Activated CD8-positive, alpha-beta memory T cell treated with anti-CD3 and anti-CD28 coated beads, Interleukin-2, amount 10 ng/mL, durations not matched to agents 7 days and 5 days (primary cell): ENCODE measurements at places on chromosomes 2 and 18. TPM values are rescaled to one million over a fixed set of nuclear protein-coding genes. Genes with fewer than 3 reads are reported as not detected.

DNA sequence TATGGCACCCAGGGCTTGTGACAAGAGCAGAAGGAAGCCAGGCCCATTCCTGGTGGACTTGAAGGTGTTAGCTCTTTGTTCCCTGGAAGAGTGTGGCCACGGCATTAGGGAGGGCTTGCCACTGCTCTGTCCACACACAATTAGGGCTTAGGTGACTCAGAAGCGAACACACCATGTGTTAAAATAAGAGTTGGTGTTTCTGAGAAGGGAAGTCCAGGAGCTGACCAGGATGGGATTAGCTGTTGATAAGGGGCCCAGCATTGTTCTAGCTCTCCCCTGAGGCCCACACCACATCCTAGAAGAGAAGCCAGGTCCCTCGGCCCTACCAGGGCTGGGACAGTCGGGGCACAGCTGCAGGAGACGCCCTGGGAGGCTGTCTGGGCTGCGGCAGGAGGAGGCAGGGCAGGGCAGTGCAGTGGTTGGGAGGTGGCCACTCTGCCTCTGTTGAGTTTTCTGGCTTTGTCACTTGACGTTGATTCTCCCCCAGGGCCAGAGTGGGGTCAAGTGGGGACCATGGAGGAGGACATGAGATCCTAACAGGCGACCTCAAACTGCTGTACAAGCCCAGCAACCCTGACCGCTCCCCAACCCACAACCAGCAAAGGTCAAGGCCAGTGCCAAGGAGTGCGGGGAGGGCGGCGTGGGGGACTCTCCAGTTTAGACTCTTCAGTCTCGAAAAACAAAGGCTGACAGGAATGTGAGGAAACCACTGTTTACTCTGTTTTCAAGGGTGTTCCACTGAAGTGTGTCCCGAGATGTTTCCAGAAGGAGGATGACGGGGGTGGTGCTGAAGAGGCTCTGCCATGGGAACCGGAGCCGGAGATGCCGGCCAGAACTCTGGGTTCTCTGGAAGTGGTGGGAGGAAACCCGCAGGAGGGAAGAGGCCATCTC, 16.8 kb downstream of the GNLY start:
- H3K27ac ChIP-seq = no peak overlapping the region
- H3K4me3 ChIP-seq = no peak overlapping the region
- H3K4me1 ChIP-seq = peaks cover 53% of the 10 kb centered on the region
- H3K36me3 ChIP-seq = no peaks in the 10 kb centered on the region

DNA sequence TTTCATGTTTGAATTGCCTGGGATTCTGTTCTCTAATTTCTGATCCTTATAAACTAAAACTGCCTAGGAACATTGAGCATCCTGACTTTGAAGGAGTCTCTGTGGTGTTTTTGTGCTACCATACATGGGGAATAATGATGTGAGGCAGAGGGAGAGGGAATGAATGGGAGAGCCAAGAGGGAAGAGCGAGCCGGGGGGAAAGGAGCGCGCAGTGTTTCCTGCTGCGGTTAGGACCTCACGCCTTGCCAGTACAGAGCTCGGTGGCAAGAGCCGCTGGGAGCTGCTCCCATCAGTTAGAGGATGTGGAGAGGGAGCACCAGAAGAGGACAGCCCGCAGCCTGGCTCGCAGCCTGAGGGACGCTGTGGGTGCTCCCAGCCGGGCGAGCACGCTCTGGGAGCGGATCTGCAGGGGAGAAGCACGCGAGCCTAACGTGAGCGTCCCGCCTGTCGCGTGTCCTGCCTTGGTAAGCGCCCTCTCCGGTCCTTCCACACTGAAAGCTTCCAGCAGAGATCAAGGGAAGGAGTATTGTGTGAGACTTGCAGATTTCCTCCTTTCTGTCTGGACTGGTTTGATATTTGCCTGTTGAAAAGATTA, 114.7 kb downstream of the FAM210A start:
- peak overlapping the region; percentile 77 for H3K4me3 ChIP-seq
- H3K27ac ChIP-seq = peak overlapping the region; percentile 99
- peaks cover 7% of the 10 kb centered on the region for H3K36me3 ChIP-seq
- H3K27me3 ChIP-seq = no peaks in the 10 kb centered on the region

DNA sequence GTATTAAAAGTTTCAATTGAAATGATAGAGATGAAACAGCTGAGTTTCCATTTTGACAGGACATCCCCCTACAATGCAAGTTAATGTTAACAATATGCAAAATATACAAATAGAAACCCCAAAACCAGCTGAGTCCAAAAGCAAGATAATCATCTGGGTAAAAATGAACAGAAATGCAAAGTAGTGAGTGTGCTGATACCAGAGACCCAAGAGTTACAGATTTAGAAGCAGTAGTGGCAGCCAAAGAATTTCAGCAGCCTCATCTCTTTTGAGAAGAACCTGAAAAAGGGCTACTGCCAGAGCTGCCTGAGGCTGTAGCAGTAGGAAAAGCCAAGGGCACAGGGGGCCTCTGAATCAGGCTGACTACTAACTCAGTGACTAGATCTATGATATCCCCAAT, 82.6 kb downstream of the THADA start:
- peaks cover 29% of the 10 kb centered on the region for H3K4me1 ChIP-seq
- H3K36me3 ChIP-seq = peaks cover 23% of the 10 kb centered on the region
- H3K4me3 ChIP-seq = no peak overlapping the region
- no peaks in the 10 kb centered on the region for H3K27me3 ChIP-seq
- DNase-seq = no peak

DNA sequence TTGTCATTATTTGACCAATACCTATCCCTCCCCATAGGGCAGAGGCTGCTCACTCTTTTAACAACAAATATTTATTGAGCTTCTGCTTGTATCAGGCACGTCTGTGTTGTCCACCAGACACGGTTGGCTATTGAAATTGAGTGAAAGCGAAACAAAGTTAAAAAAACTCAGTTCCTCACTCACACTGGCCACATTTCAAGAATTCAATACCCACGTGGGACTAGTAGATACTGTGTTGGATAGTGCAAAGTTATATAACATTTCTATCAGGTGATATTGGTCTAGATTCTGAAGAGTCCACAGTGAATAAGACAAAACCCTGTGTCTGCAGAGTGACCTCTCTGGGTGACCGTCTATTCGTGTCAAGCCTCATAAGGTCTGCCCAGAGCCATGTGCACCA, 43.9 kb upstream of the GALR1 start:
- H3K27me3 ChIP-seq = no peaks in the 10 kb centered on the region
- no peak overlapping the region for H3K4me3 ChIP-seq
- H3K27ac ChIP-seq = no peak overlapping the region
- peaks cover 5% of the 10 kb centered on the region for H3K36me3 ChIP-seq
- H3K4me1 ChIP-seq = peaks cover 36% of the 10 kb centered on the region
- no peak for DNase-seq

DNA sequence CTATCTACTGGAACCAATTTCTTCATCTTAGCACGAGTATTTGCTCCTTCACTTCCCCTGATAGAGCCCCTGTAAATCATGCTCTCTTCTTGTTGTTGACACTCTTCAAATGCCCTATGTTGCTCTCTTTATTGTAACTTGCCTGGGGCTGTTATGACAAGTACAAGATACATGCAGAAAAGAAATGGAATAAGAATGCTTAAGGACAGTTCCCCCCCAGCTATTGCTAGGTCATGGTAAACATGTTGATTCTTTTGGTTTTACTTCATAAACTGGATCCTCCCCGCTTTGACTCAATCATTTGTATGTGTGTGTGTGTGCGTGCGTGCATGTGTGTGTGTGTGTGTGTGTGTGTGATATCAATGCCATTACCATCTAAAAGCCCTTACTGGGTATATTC, 368.5 kb upstream of the CNTNAP5 start:
- no peak for DNase-seq
- H3K4me1 ChIP-seq = no peaks in the 10 kb centered on the region
- no peak overlapping the region for H3K27ac ChIP-seq
- H3K4me3 ChIP-seq = no peak overlapping the region
- H3K27me3 ChIP-seq = no peaks in the 10 kb centered on the region

DNA sequence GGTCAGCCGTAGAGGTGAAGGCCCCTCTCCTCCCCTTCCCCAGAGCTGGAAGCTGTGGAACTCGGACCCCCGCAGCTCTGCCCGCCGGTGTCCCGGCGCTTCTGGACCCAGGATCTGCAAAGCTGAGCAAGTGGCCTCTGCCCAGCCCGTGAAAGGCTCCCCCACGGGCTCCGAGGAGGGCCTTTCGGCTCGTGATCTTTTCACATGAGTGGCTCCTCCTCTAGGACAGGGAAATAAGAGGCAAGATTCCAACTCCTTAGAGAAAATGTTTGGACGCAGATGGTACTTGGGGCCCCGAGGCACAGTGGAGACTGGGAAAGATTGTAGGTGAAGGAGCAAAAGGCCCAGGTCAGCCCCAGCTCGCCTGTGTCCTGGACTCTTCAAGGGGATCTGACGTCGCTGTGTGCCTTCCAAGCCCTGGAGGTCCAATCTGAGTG, 48.2 kb upstream of the SP3 start:
- H3K4me3 ChIP-seq = peak overlapping the region; percentile 22
- DNase-seq = no peak
- H3K27ac ChIP-seq = no peak overlapping the region
- H3K27me3 ChIP-seq = peaks cover 14% of the 10 kb centered on the region

GRCh38 chr2:39994151-39994550, 215.1 kb upstream of the THUMPD2 start:
- H3K4me1 ChIP-seq = peaks cover 17% of the 10 kb centered on the region
- no peak for DNase-seq
- no peak overlapping the region for H3K4me3 ChIP-seq
- no peak overlapping the region for H3K27ac ChIP-seq

GRCh38 chr18:68822926-68823325, 25.0 kb downstream of the CCDC102B start:
- peaks cover 3% of the 10 kb centered on the region for H3K27me3 ChIP-seq
- H3K36me3 ChIP-seq = no peaks in the 10 kb centered on the region
- H3K4me3 ChIP-seq = no peak overlapping the region
- H3K27ac ChIP-seq = no peak overlapping the region

GRCh38 chr18:3044931-3045698, 32.2 kb upstream of the LPIN2 start:
- DNase-seq = no peak
- H3K27me3 ChIP-seq = no peaks in the 10 kb centered on the region
- H3K4me1 ChIP-seq = peaks cover 22% of the 10 kb centered on the region
- H3K27ac ChIP-seq = no peak overlapping the region
- H3K36me3 ChIP-seq = no peaks in the 10 kb centered on the region
- H3K4me3 ChIP-seq = no peak overlapping the region

- H3K27me3 ChIP-seq = peaks cover under 1% of the 10 kb centered on the region
- no peaks in the 10 kb centered on the region for H3K4me1 ChIP-seq
- H3K36me3 ChIP-seq = no peaks in the 10 kb centered on the region
- DNase-seq = no peak
- no peak overlapping the region for H3K4me3 ChIP-seq
Observed at GRCh38 chr2:224136396-224136795, 97.3 kb upstream of the SERPINE2 start.

- peaks cover 59% of the 10 kb centered on the region for H3K36me3 ChIP-seq
- no peaks in the 10 kb centered on the region for H3K27me3 ChIP-seq
- peaks cover 38% of the 10 kb centered on the region for H3K4me1 ChIP-seq
Observed at GRCh38 chr2:38739524-38739923, 11.6 kb downstream of the SRSF7 start.

Gene ANKRD36C
- 58.8 TPM for total RNA-seq

Gene LOXHD1
- total RNA-seq = 0.06 TPM

Gene COL3A1
- 0.23 TPM for total RNA-seq

Gene IL1RN
- 1.8 TPM for total RNA-seq

Gene RND3
- not detected for total RNA-seq

Gene NPAS2
- 0.41 TPM for total RNA-seq

Gene CFC1
- total RNA-seq = not detected

Gene ERBB4
- not detected for total RNA-seq
